RPMI8226 (cell line): ENCODE measurements at places on chromosomes 6 and 20.
A peak's percentile ranks its signal among the peaks of the same experiment; 100 is the strongest.

DNA sequence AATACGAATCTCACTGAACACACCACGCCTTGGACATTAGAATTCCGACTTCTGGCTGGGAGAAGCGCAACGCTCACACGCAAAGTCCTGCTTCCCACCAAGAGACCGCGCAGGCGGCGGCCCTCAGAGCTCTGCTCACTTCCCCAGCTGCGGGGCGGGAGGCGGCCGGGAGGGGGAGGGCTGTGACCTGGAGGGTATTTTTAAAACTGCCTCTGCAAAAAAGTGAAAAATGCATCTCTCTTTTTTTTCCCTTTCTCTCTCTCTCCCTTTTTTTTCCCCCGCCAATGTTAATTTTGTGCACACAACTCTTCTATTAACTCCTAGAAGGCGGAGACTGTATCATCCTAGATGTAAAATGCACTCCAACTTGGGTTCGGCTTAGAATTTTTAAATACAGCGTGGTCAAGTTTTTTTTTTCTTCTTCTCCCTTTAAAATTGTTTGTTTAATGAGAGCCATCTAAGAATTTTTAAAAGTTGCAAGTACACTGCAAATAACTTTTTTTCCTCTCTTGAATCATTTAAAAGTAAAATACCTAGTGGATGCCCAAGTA lies 66.4 kb downstream of the STX11 start:
- peak; percentile 70 for DNase-seq

- no peak for DNase-seq
Observed at GRCh38 chr6:130945401-130945919, 117.6 kb downstream of the EPB41L2 start.

DNA sequence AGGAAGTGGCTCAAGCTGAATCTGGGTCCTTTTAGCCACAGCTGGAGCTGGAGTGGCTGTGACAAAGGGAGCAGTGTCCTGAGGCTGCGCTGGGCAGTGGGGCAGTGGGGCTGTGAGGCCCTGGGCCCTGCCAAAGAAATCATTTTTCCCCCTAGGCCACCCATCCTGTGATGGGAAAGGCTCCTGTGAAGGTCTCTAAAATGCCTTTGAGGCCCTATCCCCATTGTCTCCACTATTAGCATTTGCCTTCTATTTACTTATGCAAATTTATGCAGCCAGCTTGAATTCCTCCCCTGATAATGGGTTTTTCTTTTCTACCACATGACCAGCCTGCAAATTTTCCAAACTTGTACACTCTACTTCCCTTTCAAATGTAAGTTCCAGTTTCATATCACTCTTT lies 539.2 kb downstream of the MEI4 start:
- no peak for DNase-seq

DNA sequence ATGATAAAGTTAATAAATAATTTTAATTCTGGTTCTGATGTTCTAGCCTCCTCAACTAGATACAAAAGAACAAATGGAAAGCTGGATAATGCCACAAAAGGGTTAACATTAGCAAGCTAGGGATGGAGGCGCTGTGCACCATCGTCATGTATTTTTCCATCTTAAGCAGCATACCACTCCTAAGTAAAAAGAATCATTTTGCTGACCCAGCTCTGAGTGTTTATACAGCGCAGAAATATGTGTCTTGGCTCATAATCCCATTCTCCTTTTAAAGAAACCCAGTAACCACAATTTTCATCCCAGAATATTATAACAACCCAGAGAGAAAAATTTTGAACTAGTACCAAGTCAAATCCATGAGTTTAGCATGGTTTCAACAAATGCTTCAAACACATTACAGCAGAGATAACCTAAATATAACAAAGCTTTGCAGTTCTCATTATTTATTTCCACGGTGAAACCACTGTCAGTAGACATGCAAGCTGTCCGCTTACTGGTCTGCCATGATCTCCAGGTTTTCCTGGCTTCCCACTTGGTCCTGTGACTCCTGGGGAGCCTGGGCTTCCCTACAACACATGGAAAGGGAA lies 111.1 kb downstream of the COL12A1 start:
- DNase-seq, result no peak

DNA sequence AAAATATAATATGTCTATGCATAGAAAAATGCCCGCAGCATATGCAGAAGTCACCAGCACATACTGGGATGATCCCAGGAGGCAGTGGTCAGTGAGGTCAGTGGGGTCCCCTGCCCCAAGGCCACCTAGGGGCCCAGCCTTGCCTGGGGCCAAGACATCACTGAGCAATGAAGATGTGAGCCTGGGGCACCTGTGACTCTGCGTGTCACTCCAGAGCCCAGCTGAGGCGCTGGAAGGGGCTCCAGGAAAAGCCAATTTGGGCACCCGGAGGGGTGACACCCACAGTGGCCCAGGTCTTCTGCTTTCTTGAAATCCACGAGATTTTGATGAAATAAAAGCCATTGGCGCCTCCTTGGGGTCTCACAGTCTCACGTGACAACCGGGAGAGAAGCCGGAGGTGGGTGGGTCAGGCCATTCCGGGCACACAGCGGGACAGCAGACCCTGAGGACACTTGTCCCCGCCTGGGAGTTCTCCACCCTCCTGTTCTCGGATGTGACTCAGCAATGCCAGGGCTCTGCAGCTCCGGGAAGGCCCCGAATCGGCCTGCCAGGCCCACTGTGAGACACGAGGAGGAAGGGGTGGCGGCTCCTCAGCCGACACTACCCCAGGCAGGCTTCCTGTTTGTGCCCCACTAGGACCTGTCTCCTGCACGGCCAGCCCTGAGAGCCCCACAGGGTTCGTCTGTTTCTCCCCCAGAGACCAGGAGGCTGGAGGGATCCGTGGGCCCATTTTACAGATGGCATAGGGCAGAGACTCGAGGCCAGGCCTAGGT lies 24.4 kb upstream of the SLCO4A1 start:
- peak; percentile 21 for DNase-seq

DNA sequence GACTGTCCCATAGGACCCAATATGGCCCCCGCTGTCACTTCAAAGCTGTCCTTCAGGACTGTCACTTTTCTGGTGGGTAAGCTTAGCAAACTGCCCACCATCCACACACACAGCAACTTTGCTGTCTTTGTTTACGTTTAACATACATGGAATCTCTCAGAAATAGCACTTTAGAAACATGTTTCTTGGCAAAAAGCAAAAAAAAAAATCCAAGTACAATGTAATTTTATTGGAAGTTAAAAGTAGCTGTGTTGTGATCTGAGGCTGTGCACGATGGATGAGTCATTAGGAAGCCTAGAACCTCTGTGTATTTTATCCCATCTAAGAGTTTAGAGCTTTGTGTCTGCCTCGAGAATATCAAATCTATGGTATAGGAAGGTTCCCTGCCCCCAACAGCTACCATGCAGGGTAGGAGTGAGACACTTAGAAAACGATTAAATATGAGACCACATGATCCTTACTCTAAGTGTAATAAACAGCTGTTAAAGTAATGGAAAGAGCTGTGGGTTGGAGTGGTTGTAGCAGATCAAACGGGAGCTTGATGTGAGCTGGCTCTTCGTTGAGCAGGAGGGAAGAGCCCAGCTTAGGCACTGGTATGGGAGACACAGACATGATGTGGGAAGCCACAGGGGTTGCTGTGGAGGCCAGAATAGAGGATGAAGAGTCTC lies 119.5 kb downstream of the PLEKHG1 start:
- no peak for DNase-seq

DNA sequence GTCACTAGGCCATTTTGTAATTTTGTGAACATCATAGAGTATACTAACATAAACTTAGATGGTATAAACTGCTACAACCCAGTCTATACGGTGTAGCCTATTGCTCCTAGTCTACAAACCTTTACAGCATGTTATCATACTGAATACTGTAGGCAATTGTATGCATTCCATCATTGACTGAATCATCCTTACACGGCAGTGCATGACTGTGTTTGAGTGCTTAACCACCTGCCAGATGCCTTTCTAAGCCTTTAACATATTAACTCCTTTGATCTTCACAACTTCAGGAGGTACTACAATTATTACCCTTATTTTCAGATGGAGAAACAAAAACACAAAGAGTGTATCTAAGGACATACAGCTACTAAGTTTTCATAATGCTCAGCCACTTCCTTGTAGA lies 14.0 kb downstream of the DPPA5 start:
- DNase-seq, result no peak

- DNase-seq, result no peak
Observed at GRCh38 chr6:6332811-6333244, 12.4 kb upstream of the F13A1 start.

DNA sequence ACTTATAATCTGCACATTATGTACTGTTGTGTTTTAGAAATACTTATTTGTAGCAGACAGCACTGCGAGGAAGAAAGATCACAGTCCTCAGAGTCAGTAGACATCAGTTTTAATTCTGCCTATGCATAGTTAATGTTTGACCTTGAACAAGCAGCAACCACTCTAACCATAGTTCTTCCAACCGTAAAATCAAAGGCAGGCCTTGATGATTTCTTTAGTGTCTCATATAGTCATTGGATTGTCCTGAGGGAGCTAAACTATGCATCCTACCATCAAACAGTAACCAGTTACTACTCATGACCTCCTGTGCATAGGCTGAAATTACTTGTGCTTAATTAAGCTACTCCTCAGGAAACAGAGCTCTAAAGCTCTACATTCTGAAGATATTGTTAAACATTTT lies 294.8 kb upstream of the STXBP5 start:
- DNase-seq, result no peak

DNA sequence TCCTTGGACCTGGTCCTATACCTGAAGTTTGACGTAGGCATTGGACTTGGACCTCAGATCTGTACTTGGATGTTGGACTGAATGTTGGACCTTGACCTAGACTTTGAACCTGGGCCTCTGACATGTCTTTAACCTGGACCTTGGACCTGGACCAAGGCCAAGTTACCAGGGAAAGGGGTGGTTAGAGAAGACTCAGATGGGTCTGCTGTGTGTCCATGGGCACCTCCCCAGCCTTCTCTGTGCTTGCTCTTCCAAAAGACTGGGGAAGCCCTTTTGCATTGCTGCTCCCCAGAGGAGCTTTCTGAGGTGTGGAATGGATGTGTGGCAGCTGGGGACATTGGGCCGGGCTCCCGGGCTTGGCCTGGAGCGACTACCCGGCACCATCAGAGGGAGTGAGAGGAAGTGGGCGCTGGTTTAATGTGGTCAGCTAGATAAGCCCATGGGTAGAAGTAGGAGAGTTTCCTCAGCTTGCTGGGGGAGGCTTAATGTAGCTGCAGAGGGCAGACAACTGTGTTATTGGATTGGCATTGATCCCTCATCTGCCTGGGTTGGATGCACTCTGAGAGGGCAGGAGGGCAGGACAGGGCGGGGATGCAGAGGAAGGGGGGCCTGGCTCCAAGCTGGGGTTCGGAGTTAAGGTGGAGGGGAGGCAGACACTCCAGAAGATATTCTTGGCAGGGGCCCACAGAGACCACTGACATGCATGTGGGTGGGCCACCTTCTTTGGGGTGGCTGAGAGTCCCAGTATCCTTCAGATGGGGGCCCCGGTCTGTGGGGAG lies 4.2 kb downstream of the SCRT2 start:
- peak; percentile 40 for DNase-seq

DNA sequence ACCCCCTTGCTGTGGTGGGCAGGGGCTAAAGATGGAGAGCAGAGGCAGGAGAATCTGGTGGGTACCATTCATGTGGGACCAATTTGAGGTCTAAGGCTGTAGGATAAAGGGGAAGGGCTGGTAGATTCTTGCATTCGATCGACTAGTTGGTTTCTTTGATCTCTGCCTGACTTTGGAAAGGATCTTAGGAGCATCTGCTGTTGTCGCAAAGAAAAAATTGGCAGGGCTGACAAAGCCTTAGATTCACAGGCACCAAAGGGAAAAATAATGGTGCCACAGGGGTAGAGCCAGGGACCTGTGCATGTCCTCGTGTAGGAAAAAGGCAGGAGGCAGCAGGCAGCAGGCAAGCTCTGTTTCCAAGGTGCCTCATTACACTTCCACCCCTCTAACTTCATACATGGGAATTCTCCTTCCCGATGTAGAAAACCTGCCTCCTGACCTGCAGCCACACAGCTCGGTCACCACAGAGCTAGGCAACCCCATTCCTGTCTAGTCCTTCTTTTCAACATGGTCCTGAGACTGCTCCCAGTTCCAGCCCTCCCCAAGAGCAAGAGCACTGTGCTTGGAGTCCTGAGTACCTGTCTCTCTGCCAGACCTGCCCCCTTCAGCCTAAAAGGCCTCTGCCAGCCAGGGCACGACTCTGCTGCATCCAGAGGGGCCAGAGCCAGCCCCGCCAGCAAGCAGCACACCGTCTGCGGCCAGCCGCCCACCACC lies 71.9 kb downstream of the FGD2 start:
- DNase-seq, result no peak

GRCh38 chr6:159042003-159042825 lies 2.6 kb downstream of the TAGAP start:
- peak; percentile 87 for DNase-seq

- peak; percentile 12 for DNase-seq
Observed at GRCh38 chr20:48717095-48717672, 110.6 kb downstream of the PREX1 start.

DNA sequence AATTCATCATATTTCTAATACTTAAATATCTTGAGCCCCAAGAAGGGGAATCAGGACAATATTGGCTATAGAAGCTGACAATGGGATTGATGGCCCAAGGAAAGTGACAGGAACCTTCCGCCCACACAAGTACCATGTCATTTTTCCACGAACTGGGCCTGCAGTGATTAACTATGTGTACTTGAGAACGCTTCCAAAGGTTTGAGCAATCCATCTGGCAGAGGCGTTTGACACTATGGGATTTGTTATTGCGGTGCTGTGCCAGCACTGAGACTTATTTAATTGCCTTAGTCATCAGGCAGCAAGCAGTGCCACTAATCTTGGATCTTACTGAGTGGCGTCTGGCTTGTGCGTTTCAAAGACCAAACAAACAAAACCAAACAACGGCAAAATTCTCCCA lies 135.6 kb upstream of the UST start:
- no peak for DNase-seq

DNA sequence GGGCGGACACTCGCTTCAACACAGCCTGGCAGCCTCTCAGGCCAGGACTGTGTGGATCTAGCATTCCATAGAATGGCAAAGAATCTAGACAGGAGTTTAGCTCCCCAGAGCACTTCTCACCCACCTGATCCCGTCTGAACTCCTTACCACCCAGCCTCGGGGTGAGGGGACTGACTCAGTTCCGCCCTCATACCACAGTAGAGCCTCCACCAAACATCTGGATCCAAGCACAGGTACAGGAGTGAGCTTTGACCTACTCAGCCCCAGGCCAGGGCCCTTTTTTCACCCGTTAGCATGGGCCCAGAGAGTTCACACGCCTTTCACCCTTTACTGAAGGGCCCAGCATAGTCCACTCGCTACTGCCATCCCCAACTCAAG lies 715 bp downstream of the PSMF1 start:
- peak; percentile 11 for DNase-seq

GRCh38 chr6:20702366-20702765 lies 168.1 kb downstream of the CDKAL1 start:
- no peak for DNase-seq

DNA sequence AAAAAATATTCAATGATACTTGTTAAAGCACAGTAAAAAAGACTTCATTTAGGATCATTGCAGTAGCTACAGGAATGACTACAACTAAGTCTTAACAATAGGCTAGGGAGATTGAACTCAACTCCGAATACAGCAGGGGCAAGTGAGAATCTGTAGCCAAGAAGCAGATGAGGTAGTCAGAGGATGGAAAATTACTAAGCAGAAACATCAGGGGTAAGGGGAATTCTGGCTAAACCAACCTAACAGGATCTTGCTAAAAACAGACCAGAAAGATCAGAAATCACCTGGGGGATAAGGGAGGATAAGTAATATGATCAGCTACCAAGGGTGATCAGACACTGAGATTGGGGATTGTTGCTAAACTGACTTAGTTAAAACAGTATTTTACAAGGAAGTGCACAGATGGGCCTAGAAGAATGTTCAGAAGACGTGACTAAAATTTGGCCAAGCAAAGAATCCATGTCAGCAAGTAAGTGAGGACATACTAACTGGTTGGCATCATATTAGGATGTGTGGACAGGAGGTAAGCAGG lies 217.5 kb downstream of the TENT5A start:
- no peak for DNase-seq

GRCh38 chr6:15616261-15616660 lies 46.6 kb downstream of the DTNBP1 start:
- DNase-seq, result no peak
